ENCODE measurements at places on chromosomes 2 and 18. TPM values are rescaled to one million over a fixed set of nuclear protein-coding genes. Genes with fewer than 3 reads are reported as not detected.

UBXN2A gene
- 13.5 TPM for total RNA-seq

CCDC148 gene
- 4.9 TPM for total RNA-seq

CYTIP gene
- 5.9 TPM for total RNA-seq

IL1RL2 gene
- total RNA-seq, result not detected

GREB1L gene
- 5.7 TPM for total RNA-seq

ZNF892 gene
- 1.7 TPM for total RNA-seq

IL36G gene
- 0.80 TPM for total RNA-seq

LRP2 gene
- under 0.01 TPM for total RNA-seq

IGFBP5 gene
- total RNA-seq, result 2.9 TPM

TWIST2 gene
- 20.4 TPM for total RNA-seq
